ENCODE measurements at places on chromosomes 2 and 18.

- DNase-seq, result no peak
Observed at GRCh38 chr2:44205169-44205568, 36.5 kb downstream of the PPM1B start.

DNA sequence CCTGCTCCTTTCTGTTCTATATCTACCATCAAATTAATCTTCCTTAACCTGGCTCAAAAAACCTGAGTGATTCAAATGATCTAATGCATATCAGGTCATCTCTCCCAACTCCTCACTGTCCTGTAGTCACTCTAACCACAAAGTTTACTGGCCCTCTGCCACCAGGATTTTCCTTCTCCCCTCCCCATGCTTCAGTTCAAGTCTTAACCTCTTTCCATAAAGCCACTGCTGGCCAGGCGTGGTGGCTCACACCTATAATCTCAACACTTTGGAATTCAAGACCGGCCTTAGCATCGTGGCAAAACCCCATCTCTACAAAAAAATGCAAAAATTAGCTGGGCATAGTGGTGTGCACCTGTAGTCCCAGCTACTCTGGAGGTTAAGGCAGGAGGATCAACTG is 7.5 kb upstream of the SP3 start:
- no peak for DNase-seq

- DNase-seq, result no peak
Observed at GRCh38 chr2:54107903-54108615, 7.4 kb upstream of the ACYP2 start.

DNA sequence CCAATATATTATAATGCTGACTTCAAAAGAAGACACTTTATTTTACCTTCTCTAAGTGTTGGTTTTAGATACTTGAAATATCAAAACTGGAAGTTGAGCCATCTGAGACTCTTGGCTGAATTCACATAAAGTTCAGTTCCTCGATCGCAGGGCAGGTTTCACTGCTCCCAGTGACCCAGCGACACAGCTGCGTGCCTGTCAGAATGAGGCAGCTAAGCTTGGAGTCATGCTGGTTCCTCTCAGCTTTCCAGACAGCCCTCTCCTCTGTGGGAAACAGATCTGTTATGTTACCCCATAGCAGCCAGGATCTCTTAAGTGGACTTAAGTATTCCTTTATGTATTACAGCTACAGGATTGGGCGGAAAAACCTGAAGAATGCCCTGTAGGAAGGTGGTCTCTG is 142.8 kb upstream of the ALPP start:
- DNase-seq, result no peak

GRCh38 chr2:207044379-207045362 is 105.4 kb downstream of the CPO start:
- no peak for DNase-seq

DNA sequence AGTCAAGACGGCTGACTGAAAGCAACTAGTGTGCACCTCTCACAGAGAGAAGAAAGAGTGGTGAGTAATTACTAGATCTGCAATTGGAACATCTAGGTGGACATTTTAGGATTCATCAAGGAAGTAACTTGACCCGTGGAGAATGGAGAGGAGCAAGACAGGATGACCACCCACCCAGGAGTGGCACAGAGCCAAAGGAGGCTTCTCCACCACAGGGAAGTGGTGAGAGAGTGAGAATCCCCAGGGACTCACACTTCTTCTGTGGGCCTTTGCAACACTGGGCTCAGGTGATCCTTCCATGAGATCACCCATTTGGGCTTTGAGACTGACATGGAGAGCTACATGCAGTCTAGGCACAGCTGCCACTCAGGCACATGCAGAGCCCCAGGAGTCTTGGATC is 132.8 kb upstream of the GALNT5 start:
- DNase-seq, result no peak

Data from stimulated activated CD4-positive, alpha-beta T cell treated with anti-CD3 and anti-CD28 coated beads, TNF-alpha, amount 100 ng/mL, for 4 hours (primary cell).